ENCODE measurements at places on chromosomes 16 and 17. TPM values are rescaled to one million over a fixed set of nuclear protein-coding genes. Genes with fewer than 3 reads are reported as not detected.

The TMEM204 gene
- total RNA-seq, result 22.2 TPM

The SLC16A6 gene
- 9.8 TPM for total RNA-seq

The SLC9A5 gene
- total RNA-seq, result 1.4 TPM

The RNF222 gene
- 0.52 TPM for total RNA-seq

The C16orf54 gene
- total RNA-seq, result 172 TPM

Data from T-helper 17 cell (primary cell).